ENCODE measurements at places on chromosomes 11 and 22.
A peak's percentile ranks its signal among the peaks of the same experiment; 100 is the strongest.

- no peak for DNase-seq
Measured at GRCh38 chr11:108278546-108278945, 55.7 kb downstream of the ATM start.

DNA sequence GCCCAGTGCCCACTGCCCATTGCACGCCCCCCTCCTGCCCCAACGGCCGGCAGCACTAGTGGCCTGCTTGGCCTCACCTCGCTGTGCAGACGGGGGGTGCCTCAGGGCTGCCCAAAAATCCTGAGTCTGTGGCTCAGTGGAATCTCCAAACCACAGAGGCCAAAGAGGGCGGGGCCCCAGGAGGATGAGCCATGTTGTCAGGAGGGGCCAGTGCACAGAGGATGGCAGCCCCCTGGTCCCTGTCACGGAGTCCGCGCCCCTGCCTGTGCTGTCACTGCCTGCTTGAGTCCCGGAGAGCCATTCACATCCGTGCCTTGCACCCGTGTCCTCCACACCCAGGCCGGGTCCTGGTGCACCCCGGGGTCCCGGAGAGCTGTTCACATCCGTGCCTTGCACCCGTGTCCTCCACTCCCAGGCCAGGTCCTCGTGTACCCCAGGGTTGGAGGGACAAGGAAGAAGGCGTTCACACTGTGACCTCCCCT lies 36.4 kb upstream of the MUC5AC start:
- no peak for DNase-seq

DNA sequence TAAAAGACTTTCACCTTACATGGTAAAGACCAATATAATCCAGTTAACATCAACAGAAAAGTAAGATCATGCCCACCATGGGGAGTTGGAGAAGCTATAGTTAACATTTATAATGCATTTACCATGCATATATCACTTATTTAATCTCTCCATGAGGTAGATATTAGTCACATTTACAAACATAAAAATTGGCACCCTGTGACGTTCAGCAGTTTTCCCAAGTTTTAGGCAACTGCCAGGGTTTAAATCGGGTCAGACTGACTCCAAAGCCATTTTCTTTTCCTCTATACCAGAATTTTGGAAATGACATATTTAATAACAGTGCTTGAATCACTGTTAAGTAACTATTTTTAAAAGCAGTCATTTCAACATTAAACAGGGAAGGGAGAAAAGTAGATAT lies 266.3 kb downstream of the DDX10 start:
- DNase-seq: no peak

GRCh38 chr11:79342236-79342635 lies 98.6 kb downstream of the TENM4 start:
- DNase-seq: no peak

- peak; percentile 32 for DNase-seq
Measured at GRCh38 chr11:68584097-68584496, 100.2 kb upstream of the GAL start.

GRCh38 chr11:11395126-11395525 lies 42.1 kb upstream of the CSNK2A3 start:
- no peak for DNase-seq

DNA sequence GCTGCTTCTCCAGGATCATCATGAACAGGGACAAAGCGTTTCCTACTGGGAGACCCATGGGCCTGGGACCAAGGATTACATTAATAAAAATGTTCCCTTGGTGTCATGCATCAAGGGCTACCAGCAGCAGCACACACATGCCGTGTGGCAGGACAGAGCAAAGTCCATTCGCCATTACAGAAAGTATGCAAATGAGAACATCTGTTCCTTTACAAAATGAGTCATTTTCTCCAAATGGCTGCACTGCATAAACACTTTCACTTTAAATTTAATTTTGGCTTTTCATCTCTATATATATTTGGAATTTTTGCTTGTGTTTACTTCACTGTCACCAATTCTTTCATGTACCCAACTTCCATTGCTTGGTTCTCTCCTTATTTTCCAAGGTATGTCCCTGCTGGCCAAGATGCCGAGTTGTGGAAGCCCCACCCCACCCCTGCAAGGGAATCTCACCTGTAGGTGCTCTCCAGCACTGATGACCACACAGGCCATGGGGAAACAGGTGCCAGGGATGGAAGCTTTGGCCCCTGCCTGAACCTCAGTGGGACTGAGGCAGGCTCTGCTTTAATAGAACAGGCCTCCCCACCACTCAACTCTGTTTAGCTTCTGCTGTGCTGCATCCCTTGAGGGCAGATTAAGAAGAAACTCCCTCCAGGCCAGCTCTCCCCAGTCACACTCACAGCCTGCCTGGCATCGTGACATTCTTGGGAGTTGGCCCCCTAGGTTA lies 15.6 kb upstream of the GNAZ start:
- DNase-seq: no peak

- no peak for DNase-seq
Measured at GRCh38 chr11:113549061-113549460, 73.9 kb upstream of the DRD2 start.

- DNase-seq: no peak
Measured at GRCh38 chr22:23213581-23214334, 33.4 kb downstream of the BCR start.

DNA sequence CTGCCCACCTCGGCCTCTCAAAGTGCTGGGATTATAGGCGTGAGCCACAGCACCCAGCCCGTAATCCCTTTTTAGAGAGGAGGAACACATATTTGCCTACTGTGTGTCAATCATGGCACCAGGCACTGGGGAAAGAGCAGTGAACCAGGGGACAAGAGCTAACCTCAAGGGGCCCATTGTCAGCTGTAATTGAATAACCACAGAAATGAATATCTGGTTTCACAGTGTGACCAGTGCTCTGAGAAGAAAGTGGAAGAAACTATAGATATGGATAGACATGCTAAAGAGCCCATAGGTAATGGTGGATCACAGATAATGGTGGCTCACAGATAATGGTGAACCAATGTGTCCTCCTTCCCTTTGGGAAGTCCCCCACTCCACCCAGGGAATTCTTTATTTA lies 8.6 kb upstream of the KCTD14 start:
- DNase-seq: no peak

DNA sequence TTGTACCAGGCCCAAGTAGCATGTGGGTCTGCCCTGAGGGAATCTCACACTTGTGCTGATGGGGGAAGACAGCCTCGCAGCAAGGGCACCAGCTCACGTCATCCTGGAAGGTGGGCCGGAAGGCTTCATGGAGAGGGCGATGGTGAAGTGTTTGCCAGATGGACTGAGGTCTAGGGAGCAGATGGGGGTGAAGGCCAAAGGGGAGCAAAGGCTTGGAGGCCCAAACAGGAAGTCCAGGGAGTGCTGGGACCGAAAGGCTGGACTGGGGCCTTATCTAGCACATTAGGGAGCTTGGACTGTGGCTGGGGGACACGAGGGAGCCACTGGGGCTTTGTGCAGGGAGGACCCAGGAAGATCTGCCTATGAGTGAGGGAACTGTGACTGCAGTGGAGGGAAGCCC lies 1.2 kb upstream of the TNFRSF13C start:
- no peak for DNase-seq

- DNase-seq: no peak
Measured at GRCh38 chr11:45512471-45513148, 152.8 kb downstream of the CHST1 start.

GRCh38 chr22:45775569-45776312 lies 104.1 kb downstream of the ATXN10 start:
- DNase-seq: no peak

- no peak for DNase-seq
Measured at GRCh38 chr22:31789803-31790202, 36.0 kb downstream of the DEPDC5 start.

GRCh38 chr11:46277622-46278386 lies at the start of gene CREB3L1:
TSS of gene CREB3L1 (plus strand) at chr11:46277662. CDS start at chr11:46278112, 450 bp downstream.
- DNase-seq: no peak

DNA sequence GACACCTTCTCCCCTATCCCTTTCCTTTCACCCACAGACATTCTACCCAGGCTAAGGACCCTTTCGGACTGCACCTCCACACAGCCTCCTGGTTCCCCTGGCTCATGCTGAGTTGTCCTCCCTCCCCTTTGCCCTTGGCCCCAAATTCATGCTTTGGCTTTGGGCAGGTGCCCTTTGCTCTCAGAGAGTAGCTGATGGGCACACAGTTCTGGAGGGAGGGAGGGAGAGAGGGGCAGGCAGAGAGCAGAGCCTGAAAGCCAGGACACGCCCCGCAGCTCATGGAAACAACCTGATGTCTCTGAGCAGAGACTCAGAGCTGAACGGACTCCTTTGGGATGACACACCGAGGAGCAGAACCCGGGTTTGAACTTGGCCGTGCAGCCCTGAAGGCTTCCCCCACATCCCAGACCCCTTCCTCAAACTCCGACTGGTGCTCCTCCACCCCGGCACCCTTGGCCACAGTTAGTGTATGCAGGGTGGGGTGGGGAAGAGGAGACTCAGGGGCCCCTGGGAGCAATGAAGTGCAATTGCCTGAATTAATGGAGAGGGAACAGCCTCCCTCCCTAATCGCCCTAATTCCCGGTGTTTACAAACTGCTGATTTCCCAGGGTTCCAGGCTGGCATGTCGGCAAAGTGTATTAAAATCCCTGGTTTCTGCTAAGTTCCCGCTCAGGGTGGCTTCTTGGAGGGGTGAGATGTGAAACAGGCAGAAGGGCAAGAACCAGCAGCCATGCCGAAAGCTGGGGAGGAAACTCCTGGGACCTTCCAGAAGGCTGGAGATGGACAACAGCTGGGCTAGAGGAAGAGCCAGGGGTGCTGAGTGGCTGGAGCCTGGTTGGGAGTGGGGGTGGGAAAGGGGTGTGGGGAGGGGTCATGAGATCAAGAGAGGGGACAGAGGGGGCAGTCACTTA lies 71.2 kb upstream of the SHISAL1 start:
- no peak for DNase-seq

DNA sequence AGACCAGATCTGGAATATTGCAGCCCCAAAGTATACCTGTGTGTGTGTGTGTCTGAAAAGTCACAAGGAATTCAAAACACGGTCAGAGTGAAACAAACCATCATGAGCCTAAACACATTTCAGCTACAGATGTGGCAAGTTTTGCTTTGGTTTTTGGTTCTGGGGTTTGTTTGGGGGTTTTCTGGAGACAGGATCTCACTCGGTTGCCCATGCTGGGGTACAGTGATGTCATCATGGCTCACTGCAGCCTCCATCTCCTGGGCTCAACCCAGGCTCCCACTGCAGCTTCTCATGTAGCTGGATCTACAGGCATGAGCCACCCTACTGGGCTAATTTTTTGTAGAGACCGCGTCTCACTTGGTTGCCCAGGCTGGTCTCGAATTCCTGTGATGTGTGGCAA lies 41.4 kb upstream of the PHF21A start:
- no peak for DNase-seq

DNA sequence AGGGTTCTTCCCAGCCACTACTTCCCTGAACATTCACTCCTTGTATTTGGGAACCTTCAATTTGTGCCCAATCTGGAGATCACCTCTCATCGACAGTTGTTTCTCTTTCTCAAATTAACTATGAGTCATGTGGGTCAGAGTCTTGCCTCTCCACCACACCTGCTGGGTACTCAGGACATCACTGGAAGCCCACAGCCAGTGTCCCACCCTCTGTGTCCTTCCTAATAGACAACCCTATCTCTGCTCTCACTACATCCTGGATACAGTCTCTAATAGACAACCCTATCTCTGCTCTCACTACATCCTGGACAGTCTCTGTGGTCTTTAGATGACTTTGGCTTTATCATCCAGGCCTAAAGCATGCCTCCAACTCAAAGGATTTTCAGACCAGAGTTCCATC lies 70.1 kb downstream of the ARL14EP start:
- DNase-seq: no peak

- DNase-seq: no peak
Measured at GRCh38 chr11:110079726-110080125, 13.5 kb upstream of the ZC3H12C start.

DNA sequence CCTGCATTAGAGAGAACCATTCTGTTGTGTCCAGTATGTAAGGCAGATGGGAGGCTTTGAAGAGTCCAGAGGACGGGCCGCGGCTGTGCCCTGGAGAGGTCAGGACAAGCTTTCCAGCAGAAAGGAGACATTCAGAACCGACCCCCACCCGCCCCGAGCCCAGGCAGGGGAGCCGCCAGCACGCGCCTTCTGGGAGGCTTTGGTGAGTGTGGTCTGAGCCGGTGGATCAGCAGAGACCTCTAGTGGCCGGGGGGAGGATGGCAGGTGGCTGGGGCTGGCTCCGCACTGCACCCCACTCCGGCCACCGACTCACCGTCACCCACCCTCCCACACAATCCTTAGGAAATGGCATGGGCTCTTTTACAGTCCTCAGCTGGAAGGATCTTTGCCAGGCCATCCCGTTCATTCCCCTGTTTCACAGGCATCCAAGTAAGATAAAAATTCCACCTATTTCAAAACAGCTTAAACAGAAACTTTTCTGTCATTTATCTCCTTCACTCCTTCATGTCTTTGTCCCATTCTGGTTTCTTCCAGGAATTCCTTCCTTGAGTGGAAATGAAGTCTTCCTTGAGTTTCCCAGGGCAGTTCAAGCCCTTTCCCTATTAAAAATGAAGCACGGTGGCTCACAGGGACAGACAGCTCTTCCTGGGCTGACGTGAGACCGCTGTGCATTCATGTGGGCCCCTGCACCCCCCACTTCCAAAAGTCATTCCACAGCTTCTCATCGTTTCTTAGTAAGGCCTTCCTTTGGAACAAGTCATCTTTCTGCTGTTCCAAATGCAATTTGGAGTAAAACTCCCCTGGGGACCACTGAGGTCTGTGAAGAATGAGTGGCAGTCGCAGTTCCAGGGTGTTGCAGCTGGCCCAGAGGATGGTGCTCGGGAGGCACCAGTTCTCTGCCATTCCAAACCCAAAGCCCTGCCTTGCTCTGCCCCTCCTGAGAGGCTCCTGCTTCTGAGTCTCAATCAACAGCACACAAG lies 91.0 kb downstream of the FEZ1 start:
- DNase-seq: peak; percentile 59

DNA sequence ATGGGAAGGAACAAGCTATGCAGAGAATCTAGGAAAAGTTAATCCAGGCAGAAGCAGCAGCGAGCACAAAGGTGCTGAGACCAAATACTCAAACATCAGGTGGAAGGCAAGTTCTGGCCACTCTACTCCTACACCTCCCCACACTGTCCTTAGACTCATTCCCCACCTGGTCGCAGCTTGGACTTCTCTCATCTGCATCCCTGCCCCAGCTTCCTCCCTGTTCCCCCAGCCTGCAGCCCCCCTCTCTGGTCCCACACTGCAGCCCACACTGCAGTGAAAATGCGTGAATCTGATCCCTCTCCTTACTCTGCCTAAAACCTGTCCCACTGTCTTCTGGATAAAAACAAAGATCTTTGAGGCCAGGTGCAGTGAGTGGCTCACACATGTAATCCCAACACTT lies 9.1 kb downstream of the TPBGL start:
- DNase-seq: no peak

Data from stimulated activated CD8-positive, alpha-beta memory T cell treated with anti-CD3 and anti-CD28 coated beads, Interleukin-2, amount 100 ng/mL, for 48 hours (primary cell).